NCI-H2171 treated with DMSO at 0.1 percent for 48 hours (cell line): ENCODE measurements at places on chromosomes 11 and 22.

GRCh38 chr22:22706253-22706915 is 62.0 kb downstream of the GGTLC2 start:
- DNase-seq = no peak

DNA sequence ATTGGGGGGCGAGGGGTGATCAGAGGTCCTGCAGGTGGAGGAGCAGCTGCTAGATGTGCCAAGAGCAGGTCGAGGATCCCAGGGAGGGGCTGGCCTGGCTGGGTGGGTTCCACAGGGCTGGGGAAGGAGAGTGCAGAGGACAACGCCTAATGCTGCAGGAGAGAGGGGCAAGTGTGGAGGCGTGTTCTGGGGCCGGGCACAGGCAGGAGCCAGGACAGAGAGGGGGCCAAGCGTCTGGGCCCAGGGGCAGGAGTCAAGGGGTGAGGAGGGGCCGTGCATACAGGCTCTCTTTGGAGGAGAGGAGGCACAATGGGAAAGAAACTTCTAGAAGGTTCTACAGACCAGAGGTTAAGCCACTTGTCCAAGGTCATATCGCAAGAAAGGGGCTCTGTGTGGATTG is 26.7 kb upstream of the FGF19 start:
- DNase-seq = no peak

DNA sequence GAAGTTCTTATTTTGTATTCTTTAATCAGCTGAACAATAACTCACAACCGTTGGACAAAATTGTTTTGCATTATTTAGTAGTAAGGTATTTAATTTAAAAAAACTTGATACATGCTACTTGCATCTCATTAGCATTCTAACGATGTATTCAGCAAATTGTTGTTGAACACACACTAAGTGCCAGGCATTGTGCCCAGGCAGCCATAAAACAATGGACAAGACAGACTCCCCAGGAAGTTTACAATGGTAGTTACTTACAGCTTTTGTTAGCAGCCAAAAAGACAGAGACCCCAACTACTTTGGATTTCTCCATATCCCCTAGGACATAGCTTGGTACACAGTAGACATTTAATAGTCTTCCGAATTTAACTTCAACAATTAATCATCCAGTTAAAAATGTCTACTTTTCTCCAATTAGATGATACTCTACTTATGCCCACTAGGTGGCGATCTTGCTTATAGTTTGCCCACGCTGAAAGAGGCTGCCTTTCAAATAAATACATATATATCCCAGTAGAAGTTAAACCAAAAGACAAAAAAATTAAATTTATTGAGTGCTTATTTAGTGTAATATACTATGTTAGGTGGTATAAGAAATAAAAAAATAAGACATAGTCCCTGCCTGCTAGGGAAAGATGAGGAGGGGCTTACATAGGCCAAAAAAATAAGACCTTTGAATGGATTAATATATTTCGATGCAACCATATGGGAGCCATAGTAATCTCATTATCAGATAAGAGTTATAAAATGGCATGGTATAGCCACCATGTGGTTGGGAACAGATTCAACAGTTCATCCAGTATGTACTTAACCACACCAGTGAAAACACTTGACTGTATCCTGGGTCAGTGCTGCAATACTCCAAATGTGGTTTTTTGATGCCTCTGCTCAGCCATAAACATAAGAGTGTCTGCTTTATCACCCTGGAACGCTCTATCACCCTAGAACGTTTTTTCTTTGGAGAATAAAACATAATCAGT is 2.0 kb upstream of the FJX1 start:
- DNase-seq = peak; percentile 96

- no peak for DNase-seq
Observed at GRCh38 chr22:38230916-38231315, 29.1 kb downstream of the MAFF start.

DNA sequence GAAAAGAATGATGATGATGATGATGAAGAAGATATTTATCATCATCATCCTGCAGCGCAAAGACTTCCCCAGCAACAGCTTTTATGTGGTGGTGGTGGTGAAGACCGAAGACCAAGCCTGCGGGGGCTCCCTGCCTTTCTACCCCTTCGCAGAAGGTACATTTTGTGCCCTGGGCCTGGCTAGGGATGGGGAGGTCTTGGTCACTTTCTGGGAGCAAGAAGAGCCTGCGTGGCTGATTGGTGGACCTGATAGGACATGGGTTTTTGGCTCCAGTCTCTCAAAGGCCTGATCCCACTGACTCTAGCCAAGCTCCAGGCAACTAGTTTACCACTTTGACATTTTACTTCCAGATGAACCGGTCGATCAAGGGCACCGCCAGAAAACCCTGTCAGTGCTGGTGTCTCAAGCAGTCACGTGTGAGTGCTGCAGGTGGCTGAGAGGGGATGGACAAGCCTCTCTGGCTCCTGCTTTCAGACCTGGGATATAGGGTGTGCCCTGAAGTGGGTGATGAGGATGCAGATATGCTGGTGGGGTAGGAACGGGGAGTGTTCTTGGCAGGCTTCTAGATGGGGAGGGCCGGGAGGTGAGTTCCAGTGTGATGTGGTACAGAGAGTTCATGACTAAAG is 5.3 kb downstream of the SIDT2 start:
- no peak for DNase-seq

- peak; percentile 27 for DNase-seq
Observed at GRCh38 chr11:31199378-31199777, 170.2 kb downstream of the DCDC1 start.

DNA sequence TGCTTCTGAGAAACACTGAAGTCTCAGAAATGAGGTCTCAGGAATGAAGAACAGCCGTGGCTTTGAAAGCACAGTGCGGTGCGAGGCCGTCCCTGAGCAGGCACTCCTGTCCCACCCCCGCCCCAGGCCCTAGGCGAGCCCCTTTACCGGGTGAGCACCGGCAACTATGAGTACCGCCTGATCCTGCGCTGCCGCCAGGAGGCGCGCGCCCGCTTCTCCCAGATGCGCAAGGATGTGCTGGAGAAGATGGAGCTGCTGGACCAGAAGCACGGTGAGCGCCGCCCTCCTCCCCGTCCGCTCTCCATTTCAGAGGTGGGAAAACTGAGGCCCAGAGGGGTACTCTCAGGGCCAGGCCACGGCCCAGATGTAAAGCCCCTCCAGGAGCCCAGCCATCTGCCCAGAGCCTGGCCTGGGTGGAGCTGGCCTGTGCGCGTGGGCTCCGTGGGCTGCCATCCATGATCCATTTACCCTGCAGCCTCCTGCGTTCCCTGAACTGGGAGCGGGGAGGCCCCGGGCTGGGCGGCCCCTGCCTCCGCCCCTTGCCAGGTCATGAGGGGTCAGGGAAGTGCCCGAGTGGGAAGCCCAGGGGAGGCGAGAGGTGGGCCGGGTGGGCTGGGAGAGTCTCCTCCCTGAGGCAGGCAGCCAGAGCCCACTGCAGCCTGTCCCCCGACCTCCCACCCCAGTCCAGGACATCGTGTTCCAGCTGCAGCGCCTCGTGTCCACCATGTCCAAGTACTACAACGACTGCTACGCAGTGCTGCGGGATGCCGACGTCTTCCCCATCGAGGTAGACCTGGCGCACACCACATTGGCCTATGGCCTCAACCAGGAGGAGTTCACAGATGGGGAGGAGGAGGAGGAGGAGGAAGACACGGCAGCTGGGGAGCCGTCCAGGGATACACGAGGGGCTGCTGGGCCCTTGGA is 9.5 kb downstream of the SLC16A8 start:
- DNase-seq = no peak

GRCh38 chr11:34792814-34793258 is 123.3 kb downstream of the APIP start:
- no peak for DNase-seq

DNA sequence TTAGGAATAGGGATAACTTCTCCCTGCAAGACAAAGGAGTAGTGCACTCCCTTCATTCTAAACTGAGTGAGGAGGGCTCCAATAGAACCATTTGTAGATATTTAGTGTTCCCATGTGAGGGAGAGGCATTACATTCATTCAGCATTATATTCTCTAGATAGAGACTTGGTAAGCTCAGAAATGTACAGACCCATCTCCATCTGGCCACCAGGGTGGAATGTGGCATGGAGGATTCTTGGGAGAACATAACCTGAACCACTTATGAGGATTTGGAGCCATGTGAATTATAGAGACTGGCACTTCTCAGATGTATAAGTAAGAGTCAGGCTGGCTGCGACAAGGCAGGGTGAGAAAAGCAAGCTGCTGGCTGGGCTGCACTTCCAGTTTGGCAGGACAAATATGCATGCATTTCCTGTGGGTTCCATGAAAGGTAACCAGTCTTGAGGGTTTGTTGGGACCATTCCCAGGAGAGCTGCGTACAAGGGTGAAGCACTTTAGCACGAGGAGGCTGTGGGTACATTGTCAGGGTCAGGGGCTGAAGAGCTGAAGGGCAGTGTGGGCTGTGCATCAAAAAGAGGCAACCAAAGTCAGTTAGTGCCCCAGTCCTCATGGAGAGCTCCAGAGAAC is 9.2 kb downstream of the RRP8 start:
- DNase-seq = no peak

GRCh38 chr22:39177791-39178190 is 25.3 kb upstream of the CBX7 start:
- DNase-seq = no peak

- no peak for DNase-seq
Observed at GRCh38 chr22:26431261-26431995, 2.4 kb downstream of the ASPHD2 start.

DNA sequence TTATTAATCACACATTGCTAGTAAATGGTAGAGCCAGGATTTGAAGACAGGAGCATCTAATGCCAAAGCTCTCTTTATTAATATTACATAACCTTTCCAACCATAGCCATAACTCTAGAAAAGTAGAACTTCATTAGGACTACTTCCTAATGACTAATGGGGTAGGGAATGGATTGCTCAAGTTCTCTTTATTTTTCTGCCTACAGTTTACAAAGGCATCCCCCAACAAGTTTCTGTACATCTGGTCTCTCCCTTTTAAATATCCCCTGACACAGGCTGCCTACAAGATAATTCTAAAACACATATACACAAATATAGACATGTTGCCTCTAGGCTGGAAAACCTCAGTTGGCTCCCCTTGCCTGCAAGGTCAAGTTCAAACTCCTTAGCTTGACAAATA is 534.9 kb downstream of the SOX6 start:
- no peak for DNase-seq

- DNase-seq = no peak
Observed at GRCh38 chr11:47541070-47541469, 11.9 kb downstream of the CELF1 start.

DNA sequence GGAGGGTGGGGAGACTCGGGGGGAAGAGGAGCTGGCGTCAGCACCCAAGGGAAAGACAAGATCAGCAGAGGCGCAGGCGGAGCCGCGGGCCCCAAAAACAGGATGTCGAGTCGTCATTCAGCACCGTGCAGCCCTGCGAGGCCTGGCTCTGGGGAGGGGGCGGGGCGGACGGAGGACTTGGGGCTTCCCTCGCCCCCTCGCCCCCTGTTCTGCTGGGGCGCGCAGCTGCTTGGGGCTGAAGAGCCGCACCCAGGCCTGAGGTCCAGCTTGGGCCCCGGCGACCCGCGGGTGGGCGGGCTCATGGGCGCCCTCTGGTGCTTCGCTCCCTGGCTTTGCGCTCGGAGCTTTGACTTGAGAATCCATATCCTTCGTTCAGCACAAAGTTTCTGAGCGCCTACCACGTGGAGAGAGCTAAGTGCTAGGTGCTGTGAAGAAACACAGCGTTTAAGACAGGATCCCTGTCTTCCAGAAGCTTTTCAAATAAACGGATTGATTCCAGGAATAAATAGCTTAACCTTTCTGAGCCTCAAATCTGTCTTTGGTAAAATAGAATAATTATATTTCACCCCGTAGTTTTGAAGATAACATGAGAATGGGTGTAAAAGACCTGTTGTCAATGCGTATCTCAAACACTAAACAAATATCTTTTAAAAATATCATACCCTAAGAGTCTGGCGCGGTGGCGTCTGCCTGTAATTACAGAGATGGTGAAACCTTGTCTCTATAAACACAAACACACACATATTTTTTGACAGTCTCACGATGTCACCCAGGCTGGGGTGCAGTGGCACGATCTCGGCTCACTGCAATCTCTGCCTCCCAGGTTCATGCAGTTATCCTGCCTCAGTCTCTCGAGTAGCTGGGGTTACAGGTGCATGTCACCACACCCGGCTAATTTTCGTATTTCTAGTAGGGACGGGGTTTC is 929 bp upstream of the RHOG start:
- peak; percentile 58 for DNase-seq

- DNase-seq = no peak
Observed at GRCh38 chr22:48297296-48297695, 1530.4 kb downstream of the BRD1 start.

- no peak for DNase-seq
Observed at GRCh38 chr22:21068681-21069276, 23.0 kb downstream of the LRRC74B start.

GRCh38 chr22:35043934-35044319 is 22.0 kb upstream of the ISX start:
- no peak for DNase-seq

DNA sequence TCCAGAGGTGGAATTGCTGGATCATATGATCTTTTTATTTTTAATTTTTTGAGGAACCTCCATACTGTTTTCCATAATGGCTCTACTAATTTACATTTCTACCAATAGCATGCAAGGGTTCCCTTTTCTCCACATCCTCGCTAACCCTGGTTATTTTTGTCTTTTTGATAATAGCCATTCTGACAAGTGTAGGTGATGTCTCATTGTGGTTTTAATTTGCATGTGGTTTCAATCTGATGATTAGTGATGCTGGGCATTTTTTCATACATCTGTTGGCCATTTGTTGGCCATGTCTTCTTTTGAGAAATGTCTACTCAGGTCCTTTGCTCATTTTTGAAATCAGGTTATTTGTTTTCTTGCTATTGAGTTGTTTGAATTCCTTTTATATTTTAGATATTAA is 15.4 kb upstream of the OR4D5 start:
- no peak for DNase-seq

DNA sequence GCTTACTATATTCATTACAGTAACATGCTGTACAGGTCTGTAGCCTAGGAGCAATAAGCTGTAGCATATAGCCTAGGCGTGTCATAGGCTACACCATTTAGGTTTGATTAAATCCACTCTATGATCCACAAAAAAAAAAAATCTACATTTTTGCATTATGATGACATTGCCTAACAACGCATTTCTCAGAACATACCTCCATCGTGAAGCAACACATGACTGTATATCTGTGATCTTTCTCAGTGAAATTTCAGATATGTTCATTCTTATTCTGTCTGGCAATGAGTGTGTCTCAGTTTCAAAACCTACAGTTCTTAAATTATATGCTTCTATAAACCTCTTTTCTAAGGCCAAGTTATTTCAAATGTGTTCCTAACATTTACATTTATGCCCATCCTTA is 140.3 kb downstream of the CADM1 start:
- DNase-seq = no peak

DNA sequence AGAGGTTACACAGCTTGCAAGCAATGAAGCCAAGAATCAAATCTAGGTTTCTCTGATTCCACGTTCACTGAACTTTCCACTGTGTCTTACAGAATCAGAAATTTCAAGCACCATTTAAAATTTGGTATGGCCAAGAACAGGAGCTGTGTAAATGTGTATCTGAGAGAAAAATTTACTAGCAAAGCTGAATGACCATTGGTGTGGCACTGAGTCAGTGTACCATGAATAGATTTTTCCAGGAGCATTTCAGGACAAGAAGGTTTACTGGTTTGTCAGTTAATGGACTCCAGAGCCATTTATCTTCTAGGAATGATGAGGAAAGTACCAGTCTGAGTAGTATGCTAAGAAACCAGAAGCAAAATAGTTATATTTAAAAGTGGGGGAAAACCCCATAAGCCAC is 269.4 kb upstream of the FAT3 start:
- no peak for DNase-seq

GRCh38 chr11:122336706-122337105 is 220.7 kb upstream of the BLID start:
- no peak for DNase-seq

- no peak for DNase-seq
Observed at GRCh38 chr11:44515048-44515447, 50.4 kb upstream of the CD82 start.
